Sigmoid colon (tissue), 7 donors: ENCODE measurements at places on chromosomes 16 and 17.

DNA sequence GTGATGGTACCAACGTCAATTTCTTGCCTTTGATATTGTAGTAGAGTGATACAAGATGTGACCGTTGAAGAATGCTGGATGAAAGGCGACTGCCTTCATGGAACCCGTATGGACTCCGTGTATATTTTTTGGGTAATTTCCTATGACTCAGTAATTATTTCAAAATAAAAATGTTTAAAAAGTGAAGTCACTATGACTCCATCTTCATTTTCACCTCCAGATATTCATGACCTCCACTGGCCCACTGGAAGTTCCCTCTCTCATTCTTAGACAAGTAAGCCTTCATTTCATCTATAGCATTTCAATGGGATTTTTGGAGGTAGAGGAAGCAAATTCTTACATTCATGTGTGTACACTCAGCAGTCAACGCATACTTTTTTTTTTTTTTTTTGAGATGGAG lies 111.8 kb upstream of the NUDT7 start:
- H3K36me3 ChIP-seq, result no peaks in the 10 kb centered on the region
- H3K27ac ChIP-seq, result no peak overlapping the region
- H3K4me1 ChIP-seq, result no peaks in the 10 kb centered on the region
- no peak for DNase-seq

GRCh38 chr17:39966771-39967170 lies 4.0 kb downstream of the GSDMA start:
- H3K4me3 ChIP-seq, result no peak overlapping the region
- peaks cover 4% of the 10 kb centered on the region for H3K27me3 ChIP-seq
- H3K27ac ChIP-seq, result no peak overlapping the region
- H3K36me3 ChIP-seq, result no peaks in the 10 kb centered on the region
- no peaks in the 10 kb centered on the region for H3K4me1 ChIP-seq
- DNase-seq, result no peak

DNA sequence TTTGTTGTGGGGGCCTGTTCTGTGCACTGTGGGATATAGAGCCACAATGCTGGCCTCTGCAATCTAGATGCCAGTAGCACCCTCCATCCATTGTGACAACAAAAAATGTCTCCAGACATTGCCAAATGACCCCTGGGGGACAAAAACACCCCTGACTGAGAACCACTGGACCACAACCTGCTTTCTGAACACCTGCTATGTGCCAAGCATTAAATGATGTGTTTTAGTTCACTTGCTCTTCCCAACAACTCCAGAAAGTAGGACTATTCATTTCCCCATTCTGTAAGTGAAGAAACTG lies 367.0 kb upstream of the ERCC4 start:
- no peak overlapping the region for H3K4me3 ChIP-seq
- no peak overlapping the region for H3K27ac ChIP-seq
- H3K36me3 ChIP-seq, result no peaks in the 10 kb centered on the region
- no peaks in the 10 kb centered on the region for H3K4me1 ChIP-seq
- DNase-seq, result no peak

DNA sequence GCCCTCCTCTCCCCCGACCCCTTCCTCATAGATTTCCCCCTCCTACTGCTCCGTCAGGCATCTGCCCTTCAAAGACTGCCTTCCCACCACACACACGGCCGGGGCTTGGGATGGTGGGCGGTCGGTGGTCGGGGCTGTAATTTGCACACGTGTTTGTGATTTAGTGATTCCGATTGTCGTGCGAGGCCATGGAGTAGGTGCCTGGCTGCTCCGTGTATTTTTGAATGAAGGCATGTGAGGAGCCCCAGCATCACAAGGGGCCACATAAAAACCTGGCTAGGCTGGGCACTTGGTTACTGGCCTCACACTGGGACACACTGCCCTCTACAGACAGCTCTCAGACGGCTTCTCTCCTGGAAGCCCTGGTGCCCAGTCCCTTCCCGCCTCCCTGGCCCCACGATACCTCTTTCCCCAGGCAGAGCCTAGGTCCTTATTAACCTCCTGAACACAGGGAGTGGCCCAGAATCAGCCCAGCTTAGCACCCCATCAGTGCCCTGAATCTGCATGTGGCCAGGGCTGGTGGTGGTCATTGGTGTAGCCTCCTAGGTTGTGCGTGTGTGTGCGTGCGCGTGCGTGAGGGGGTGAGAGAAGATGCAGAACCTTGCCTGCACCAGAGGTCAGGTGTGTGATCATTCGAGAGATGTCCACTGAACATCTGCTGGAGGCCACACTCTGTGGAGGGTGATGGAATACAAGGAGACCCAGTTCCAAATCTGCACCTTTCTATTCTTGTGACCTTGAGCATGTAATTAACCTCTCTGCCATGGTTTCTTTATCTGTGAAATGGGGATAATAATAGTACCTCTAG lies 1.3 kb upstream of the SOCS1 start:
- H3K36me3 ChIP-seq, result no peaks in the 10 kb centered on the region
- H3K27ac ChIP-seq, result peak overlapping the region; percentile 96
- peaks cover 21% of the 10 kb centered on the region for H3K4me1 ChIP-seq
- H3K27me3 ChIP-seq, result no peaks in the 10 kb centered on the region
- H3K4me3 ChIP-seq, result peak overlapping the region; percentile 81

DNA sequence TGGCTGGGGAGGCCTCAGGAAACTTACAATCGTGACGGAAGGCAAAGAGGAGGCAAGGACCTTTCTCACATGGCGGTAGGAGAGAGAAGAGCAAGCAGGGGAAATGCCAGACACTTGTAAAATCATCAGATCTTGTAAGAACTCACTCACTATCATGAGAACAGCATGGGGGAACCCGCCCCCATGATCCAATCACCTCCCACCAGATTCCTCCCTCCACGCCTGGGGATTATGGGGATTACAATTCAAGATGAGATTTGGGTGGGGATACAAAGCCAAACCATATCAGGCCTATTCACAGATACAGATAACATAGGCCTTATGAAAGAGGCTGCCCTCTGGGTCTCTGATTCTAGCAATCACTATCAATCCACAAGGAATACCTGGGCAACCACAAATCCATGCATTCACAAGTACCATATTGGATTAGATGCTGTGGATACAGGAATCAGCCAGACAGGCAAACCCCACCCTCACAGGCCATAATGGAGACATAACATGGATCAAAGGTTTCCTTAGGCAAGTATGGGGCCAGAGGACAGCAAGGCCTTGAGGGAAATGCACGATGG lies 284.9 kb downstream of the SOX9 start:
- H3K4me3 ChIP-seq, result no peak overlapping the region
- no peaks in the 10 kb centered on the region for H3K36me3 ChIP-seq
- no peak overlapping the region for H3K27ac ChIP-seq
- no peak for DNase-seq

DNA sequence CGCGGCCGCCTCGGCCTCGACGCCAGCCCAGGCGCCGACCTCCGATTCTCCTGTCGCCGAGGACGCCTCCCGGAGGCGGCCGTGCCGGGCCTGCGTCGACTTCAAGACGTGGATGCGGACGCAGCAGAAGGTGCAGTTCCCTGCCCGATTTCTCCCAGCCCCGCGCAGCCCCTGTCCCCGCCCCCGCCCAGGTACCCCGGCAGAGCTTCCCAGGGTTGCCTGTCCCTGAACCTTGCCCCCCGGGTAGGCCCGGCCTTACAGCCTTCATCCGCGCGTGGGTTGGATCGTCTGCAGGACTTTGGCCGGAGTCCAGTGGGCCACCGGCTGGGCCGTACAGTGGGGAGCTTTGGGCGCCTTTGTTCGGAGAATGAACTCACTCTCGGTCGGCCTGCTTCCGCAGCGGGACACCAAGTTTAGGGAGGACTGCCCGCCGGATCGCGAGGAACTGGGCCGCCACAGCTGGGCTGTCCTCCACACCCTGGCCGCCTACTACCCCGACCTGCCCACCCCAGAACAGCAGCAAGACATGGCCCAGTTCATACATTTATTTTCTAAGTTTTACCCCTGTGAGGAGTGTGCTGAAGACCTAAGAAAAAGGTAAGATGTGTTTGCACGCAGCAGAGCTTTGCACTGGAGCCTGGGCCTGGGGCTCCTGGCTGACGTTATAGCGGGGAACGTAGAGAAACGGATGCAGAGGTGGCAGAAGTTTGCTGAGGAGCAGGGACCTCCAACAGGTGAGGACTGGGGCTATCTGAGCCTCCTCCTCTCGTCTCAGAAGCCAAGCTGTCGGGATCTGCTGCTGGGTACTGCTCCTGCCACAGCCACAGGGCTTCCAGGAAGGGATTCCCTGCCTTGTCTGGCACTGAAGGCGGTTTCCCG lies 593 bp downstream of the GFER start:
- no peaks in the 10 kb centered on the region for H3K4me1 ChIP-seq
- H3K4me3 ChIP-seq, result peak overlapping the region; percentile 95
- peak overlapping the region; percentile 80 for H3K27ac ChIP-seq
- H3K27me3 ChIP-seq, result peaks cover 28% of the 10 kb centered on the region
- H3K36me3 ChIP-seq, result peaks cover 6% of the 10 kb centered on the region
- DNase-seq, result no peak

DNA sequence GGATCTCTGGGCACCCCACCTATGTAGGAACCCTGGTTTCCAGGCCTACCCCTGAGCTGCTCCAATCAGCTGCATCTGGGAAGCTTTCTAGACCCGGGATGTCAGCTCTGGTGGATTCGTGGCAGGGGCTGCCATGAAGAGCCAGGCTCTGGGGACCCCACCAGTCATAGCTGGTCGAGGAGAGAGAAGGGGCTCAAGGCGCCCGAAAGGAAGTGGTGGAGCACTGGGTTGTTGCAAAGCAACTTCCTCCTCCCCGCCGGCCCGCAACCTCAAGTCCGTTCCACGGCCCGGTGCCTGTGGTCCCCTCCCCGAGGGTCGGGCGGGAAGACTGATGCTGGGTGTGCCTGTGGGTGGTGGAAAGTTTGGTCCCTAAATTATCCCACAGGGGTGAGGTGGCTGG lies 10.2 kb downstream of the TBKBP1 start:
- no peak overlapping the region for H3K4me3 ChIP-seq
- no peaks in the 10 kb centered on the region for H3K27me3 ChIP-seq
- H3K4me1 ChIP-seq, result peaks cover 14% of the 10 kb centered on the region
- peaks cover 4% of the 10 kb centered on the region for H3K36me3 ChIP-seq
- peak; percentile 54 for DNase-seq
- H3K27ac ChIP-seq, result no peak overlapping the region

DNA sequence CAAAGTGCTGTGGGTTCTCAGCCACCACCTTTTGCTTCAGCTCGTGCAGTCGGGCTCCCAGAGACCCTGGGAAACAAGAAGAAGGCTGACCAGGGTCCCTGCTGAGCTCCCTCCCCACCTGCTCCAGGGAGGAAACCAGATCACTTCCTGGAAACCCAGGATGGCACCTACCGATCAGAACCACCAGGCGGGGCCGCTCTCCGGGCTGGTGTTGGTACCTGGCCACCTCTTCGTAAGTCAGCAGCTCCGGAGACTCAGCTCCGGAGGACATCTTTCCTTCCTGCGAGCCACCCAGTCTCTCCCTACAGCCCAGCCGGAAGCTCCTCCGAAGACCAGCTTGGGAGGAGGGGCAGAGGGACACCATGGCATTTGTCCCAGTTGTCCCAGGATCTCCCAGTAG lies 18.9 kb downstream of the MPP3 start:
- no peak overlapping the region for H3K27ac ChIP-seq
- H3K4me3 ChIP-seq, result no peak overlapping the region
- H3K27me3 ChIP-seq, result no peaks in the 10 kb centered on the region

DNA sequence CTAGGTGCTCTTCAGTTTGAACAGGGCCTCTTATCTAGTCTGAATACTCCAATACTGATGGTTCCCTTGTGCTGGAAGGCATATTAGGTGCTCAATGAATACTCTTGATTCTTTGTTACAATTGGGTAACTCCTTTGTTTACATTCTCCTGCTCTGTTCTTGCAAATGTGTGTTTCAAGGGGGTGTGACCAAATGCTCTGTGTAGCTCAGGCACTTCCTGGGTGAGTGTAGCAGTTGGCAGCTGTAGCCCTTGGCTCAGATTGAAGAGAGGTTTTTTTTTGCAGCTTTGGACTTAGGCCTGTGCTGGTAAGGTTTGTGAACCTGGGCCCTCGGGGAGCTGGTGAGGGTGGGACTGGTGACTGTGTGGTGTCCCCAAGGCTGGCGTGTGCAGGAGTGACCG lies 20.2 kb downstream of the TBCD start:
- no peaks in the 10 kb centered on the region for H3K4me1 ChIP-seq
- H3K36me3 ChIP-seq, result peaks cover 62% of the 10 kb centered on the region
- no peaks in the 10 kb centered on the region for H3K27me3 ChIP-seq
- H3K27ac ChIP-seq, result no peak overlapping the region

DNA sequence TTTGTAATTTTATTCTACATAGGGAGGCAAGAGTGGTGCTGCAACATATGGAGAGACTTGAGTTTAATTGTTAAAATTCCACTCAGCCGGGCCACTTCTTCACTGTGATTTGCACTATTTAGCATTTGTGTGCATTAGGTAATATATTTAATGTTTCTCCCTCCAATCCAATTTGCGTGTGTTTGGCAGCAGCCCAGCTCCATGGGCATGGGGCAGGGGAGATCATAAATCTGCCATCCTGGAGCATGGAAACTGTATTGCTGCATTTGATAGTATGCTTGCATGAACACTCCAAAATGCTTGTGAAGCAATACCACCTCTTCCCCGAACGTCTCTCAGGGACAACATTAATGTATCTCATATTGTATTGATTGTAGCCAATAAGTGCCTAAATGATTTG lies 339.1 kb upstream of the RBFOX1 start:
- DNase-seq, result no peak
- H3K36me3 ChIP-seq, result no peaks in the 10 kb centered on the region
- no peaks in the 10 kb centered on the region for H3K4me1 ChIP-seq
- no peaks in the 10 kb centered on the region for H3K27me3 ChIP-seq
- H3K27ac ChIP-seq, result no peak overlapping the region

DNA sequence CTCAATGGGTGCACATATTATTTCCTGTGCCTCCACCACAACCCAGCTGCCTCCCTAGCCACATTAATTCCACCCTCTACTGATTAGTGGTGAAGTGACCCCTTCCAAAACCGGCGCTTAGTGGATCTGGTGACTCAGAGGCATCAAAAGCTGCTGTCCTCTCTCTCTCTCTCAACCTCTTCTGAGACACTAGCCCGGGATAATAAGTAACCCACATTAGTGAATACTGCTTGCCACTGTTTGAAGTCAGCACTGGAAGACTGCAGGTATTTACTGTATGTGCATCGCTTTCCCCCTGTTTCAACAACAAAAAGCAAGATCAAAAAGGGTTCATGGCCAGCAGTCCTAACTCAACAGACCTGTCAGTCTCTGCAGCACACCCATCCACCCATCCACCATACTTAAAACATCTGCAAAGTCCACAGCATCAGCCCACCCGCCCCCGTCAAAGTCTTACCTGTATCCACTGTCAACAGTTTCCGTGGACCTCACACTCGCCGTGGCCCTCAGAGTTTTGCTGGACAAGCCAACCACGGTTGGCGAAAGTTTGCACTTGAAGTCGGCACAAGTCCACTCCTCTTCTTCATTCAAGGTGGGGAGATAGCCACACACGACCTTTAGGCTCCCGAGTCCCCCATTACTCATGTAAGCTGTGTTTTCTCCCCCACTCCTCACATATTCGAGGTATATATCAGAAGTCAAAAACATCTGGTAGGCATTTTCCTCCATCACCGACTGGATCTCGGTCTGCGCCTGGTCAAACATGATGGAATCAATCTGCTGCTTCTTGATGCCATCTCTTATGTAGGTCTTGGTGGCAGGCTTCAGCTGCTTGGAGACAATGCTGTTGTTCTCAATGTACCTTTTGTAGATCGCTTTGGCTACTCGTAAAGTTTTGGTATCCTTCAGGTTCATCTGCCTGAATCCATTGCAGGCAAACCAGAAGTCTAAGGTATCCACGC lies 3.8 kb downstream of the AXIN2 start:
- no peak overlapping the region for H3K27ac ChIP-seq
- peak overlapping the region; percentile 95 for H3K4me3 ChIP-seq
- no peaks in the 10 kb centered on the region for H3K36me3 ChIP-seq
- no peaks in the 10 kb centered on the region for H3K27me3 ChIP-seq
- no peaks in the 10 kb centered on the region for H3K4me1 ChIP-seq
- DNase-seq, result no peak

- peaks cover 7% of the 10 kb centered on the region for H3K27me3 ChIP-seq
- no peak overlapping the region for H3K27ac ChIP-seq
- H3K4me1 ChIP-seq, result no peaks in the 10 kb centered on the region
These were observed 9.0 kb upstream of the CXCL16 start for GRCh38 chr17:4748686-4749085.
